ENCODE measurements at places on chromosomes 11 and 22.

DNA sequence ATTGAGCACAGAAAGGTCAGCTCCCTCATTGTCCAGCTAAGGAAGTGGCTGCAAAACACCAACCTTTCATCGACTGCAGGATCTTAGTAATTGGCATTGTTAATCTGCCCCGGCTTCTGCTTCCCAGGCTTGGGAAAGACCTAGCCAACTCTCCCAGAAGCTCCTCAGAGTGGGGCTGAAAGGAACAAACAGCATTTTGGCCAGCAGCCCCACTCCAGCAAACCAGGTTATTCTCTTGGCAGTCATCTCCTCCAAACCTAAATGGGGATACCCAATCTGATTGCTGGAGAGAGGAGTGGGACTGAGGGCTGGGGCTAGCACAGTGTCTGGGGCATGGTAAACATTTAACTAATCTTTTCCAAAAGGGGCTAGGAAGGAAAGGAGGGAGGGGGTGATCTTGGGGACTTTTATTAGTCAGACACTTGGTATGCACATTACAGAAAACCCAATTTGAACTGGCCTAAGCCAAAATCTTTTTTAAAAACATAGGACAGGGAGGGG, 294.4 kb downstream of the MN1 start:
- no peak for DNase-seq

GRCh38 chr11:33866936-33867335, 24.9 kb downstream of the LMO2 start:
- no peak for DNase-seq

DNA sequence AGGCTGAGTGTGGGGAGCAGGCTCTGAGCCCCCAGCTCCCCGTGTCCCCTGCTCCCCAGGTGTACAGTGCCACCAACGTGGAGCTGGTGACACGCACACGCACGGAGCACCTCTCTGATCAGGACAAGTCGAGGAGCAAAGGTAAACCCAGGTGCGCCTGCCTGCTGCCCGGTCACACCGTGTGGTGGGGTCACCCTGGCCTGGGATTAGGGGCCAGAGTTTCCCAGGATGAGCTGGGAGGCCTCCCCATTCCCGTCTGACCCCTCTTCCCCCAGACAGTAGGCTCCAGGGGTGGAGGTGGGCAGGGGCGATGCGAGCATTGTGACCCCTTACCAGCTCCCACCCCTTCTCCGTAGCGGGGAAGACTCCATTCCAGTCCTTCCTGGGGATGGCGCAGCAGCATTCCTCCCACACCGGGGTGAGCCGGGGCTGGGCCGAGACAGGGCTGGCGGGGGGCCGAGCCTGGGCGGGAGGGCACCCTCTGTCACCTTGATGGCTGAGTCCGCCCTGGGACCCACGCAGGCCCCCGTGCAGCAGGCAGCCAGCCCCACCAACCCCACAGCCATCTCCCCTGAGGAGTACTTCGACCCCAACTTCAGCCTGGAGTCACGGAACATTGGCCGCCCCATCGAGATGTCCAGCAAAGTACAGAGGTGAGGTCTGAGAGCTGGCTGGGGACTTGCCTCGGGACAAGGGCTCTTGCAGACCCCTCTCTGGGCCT, 3.7 kb upstream of the SSH3 start:
- DNase-seq, result no peak

GRCh38 chr22:45335854-45336522, 26.3 kb downstream of the FAM118A start:
- DNase-seq, result no peak

DNA sequence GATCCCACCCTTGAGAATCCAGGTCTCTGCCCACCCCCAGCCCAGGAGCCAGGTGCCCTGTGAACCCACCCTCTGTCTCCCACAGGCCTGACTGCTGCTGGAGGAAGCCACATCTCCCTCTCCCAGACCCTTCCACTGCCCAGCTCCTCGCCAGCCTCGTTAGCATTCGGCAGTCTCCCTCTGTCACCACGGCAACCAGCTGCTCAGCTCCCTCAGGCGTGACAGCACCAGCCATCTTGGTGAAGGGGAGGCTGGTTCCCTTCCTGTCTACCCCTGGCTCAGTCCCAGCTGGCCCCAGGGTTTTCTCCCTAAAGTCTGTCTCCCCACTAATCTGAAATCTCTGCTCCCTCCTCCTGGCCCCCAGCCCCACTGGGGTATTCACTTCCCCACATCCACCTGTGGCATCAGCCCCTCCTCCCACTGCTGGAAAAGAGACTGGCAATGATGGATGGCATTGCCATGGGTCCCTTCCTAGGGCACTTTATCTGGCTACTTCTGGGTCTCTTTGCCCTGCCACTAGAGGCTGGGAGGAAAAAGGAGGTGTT, 28.1 kb downstream of the NRXN2 start:
- DNase-seq, result no peak

GRCh38 chr22:32044913-32045312, 1.9 kb downstream of the SLC5A1 start:
- no peak for DNase-seq
